Right kidney (tissue), 9 donors: ENCODE measurements at places on chromosomes 1 and 21.

DNA sequence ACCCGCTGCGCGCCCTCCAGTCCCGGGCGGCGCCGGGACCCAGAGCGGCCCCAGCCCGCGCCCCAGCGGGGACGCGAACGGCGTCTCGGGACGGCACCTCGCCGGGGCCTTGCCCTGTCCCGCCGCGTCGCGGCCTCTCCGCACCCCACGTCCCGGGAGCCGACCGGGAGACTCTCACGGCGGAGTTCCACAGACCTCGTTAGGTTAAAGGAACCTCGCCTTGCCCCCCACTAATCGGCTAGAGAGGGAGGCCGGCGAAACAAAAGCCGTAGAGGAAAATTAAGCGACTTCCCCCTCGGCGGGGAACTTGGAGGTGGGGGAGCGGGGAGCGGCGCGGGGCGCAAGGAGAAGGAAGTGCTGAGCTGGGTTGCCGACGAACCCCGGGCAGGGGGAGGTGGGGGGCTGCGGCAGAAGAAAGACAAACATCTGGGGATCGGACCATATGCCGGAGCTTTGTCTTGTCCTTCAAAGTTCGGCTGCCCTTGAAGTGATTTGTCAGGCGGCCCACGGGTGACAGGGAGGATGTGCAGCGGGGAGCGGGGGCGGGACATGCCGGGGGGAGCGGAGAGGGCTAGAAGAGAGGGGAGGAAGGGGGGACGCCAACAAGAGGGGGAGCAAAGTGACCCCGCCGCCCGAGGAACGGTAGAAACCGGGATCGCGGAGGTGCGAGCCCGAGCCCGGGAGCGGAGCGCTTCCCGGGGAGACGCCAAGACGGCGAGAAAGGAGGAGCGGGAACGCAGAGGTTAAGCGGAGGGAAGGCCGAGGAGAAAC is 120.0 kb upstream of the RRP15 start:
- DNase-seq: no peak

- DNase-seq: no peak
Observed at GRCh38 chr1:39694026-39694425, 2.8 kb upstream of the HPCAL4 start.

- DNase-seq: no peak
Observed at GRCh38 chr1:205118752-205119151, 3.0 kb downstream of the RBBP5 start.

- DNase-seq: peak; percentile 80
Observed at GRCh38 chr1:156160743-156161171, 7.4 kb downstream of the SEMA4A start.

DNA sequence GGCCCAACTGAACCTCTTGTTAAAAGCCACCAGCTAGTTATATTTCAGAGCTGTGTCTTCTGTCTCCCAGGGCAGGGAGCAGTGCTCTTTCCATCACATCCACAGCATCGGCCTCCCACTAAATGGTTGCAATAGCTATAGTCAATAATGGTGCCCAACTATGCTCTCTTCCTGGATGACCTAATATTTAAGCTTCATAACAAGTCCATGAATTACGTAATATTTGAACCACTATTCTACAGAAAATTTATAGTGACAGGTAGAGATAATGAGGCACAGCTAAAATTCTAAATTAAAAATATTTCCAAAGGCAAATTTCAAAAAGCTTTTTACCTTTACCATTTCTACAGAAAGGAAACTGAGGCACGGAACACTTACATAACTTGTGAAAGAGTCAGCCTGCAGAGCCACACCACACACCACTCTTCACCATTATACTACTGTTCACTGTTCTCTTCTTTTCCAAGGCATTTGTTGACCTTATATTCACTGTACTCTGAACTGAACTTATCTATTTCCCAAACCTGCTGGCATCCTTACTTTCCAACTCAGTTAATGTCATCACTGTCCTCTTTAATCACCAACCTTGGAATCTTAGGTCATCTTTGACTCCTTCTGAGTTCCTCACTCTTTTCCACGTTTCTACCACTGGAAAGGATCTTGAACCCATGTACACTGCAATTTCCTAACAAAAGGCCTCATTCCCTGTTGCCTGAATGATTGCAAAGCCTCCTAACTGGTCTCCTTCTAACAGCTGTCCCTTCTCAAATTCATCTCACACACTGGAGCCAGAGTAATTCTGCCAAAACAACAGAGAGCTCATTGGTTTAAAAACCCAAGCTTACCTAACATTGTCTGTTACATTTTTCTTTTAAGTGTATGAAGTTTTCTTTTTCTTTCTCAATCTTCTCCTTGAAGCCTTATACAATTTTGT is 85.5 kb downstream of the DDAH1 start:
- DNase-seq: no peak

- DNase-seq: no peak
Observed at GRCh38 chr1:64019818-64020217, 183.6 kb upstream of the UBE2U start.

DNA sequence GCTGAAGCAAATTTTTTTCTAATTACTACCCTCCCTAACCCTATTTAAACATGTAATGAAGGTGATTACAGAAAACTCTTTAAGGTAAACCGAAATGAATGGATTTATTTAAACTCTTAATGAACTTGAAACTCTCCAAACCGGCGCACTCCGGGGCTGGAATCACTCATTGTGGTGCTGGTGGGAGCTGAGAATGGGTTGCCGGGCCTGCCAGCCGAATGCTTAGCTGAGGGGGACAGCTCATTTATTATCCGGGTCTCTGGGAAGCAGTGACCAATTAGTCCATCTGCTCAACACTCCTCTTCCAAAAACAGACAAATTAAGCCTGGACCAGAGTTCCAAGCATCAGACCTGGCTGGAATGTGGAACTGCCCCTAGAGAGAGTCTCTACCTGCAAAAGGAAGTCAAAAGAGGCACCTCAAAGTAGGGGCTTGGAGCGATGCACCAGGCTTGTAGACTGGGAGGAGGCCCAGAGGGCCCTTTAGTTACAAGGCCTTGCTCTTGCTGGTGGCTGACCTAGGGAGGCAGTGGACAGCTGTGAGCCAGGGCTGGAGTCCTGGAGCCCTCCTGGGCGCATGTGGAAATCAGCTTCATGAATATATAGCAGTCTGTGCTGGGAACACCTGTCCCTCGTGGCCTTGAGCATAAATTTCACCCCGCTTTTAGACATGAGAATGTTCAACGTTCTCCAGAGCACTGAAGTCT is 320.7 kb downstream of the AJAP1 start:
- DNase-seq: no peak

- no peak for DNase-seq
Observed at GRCh38 chr1:91098299-91098906, 76.6 kb upstream of the ZNF644 start.

- DNase-seq: no peak
Observed at GRCh38 chr1:184914149-184914548, 60.2 kb downstream of the NIBAN1 start.

GRCh38 chr1:61819421-61819820 is 77.1 kb downstream of the PATJ start:
- no peak for DNase-seq

GRCh38 chr1:75327395-75327794 is 193.2 kb downstream of the LHX8 start:
- no peak for DNase-seq

GRCh38 chr1:112589766-112590165 is 29.2 kb downstream of the ST7L start:
- no peak for DNase-seq

DNA sequence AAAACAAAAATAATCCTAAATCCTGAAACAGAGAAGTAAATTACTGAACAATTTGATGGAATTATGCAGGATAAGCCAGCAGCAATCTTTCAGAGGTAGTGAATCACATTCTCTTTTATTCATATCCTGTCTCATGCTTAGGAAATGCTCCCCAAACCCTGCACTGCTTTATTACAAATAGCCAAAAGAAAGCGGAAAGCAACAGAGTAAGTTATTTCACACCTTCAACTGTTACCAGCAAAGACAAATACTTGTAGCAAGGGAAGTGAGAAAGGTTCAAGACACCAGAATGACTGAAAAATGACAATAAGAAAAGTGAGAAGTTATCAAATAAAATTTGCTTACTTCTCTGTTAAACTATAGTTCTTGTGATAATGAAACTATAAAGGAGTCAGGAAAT is 6.2 kb downstream of the ZRANB2 start:
- DNase-seq: no peak

DNA sequence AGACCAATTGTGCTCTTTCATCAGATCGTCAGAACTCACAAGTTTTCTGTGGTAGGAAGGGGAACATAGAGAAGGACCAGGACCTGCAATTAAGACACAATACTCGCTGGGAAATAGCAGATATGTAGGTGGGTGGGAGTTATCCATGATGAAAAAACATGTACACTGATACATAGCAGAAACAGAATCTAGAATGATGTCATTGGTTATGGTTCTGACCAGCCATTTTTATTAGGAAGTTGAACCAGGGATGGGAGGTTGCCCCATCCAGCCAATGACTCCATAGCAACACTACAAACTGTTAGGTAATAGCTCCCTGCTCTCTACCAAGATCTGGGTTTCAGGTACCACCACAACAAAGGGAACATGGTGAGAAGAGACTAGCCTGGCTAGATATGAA is 393.5 kb upstream of the PBX1 start:
- no peak for DNase-seq

DNA sequence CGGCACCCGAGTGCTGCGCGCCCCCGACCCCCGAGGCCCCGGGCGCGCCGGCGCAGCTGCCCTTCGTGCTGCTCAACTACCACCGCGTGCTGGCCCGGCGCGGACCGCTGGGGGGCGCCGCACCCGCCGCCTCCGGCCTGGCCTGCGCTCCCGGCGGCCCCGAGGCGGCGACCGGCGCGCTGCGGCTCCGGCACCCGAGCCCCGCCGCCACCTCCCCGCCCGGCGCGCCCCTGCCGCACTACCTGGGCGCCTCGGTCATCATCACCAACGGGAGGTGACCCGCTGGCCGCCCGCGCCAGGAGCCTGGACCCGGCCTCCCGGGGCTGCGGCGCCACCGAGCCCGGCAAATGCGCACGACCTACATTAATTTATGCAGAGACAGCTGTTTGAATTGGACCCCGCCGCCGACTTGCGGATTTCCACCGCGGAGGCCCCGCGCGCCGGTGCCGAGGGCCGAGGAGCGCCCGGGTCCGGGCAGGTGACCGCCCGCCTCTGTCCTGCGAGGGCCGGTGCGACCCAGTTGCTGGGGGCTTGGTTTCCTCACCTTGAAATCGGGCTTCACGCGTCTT is 49.0 kb downstream of the SIM2 start:
- peak; percentile 75 for DNase-seq

GRCh38 chr1:5753549-5754421 is 238.4 kb downstream of the NPHP4 start:
- DNase-seq: no peak

- no peak for DNase-seq
Observed at GRCh38 chr21:32735524-32735923, 7.7 kb upstream of the SYNJ1 start.

GRCh38 chr1:28296401-28297261 is 32.2 kb upstream of the MED18 start:
- DNase-seq: peak; percentile 65

DNA sequence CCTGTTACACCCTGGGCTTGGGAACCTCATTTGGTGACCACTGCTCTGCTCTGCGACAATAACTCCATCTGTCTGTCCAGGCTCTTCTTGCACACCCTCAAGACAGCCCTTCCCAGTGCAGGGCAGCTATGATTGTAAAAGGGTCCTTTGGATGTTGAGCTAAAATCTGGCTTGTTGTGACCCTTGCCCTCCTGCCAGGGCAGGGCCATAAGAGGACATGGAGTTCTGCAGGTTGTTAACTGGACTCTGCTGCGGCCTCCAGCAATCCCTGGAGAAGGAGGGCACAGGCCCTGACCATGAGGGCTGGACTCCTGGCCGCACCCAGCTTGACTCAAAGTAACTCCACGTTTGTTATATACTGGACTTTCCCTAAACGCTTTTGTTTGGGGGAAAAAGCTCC is 41.2 kb downstream of the DHCR24 start:
- DNase-seq: no peak

GRCh38 chr1:164760569-164760968 is 201.6 kb downstream of the PBX1 start:
- DNase-seq: no peak

DNA sequence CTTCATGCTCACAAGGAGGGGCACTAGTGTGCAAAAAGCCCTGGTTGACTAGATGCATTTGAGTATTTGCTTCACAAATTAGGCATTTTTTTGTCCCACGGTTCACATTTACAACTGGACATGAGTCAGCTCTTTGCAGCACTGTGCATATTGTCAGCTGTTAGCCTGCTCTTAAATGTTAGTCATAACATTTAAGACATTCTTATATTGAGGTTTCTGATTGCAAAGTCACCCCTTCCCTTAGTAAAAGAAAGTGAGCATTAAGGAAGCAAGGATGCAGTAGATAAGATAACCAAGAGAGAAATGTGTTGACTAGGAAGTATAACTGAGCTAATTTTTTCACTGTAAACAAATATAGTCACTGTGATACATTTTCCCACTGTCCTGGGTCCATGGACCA is 132.6 kb upstream of the CTTNBP2NL start:
- no peak for DNase-seq

DNA sequence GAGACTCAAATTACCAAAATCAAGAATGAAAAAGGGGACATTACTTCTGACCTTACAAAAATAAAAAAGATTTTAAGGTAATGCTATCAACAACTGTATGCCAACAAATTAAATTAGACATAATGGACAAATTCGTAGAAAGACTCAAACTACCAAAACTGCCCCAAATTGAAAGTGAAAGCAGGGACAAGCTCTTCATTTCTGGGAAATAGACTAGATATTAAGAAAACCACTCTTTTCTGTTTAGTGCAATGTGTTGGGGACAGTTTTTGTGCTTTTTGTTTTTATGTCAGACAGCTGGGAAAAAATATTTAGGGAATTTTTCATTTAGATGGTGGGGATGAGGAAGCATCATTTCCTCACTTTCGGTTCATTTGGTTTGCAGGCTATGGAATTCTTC is 4.9 kb upstream of the GBP1 start:
- DNase-seq: no peak

GRCh38 chr1:246588159-246588721 is 22.0 kb downstream of the CNST start:
- no peak for DNase-seq

GRCh38 chr1:16340673-16341072 is 11.6 kb downstream of the FBXO42 start:
- DNase-seq: no peak

DNA sequence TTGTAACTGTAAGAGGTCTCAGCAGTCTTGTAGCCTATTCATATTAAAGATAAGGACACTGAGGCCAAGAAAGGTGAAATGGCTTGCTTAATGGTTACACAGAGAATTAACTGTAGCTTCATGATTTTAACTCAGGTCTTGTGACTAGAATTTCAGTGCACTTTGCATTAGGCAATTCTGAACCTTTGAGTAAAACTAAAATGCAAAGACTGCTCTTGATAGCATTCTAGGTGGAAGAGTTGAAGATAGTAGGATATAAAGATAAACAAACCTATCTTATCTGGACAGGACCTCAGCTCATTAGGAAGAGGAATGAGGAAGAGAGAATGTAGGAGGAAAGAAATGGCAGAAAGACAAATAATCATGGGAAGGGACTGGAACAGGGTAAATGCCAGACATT is 68.6 kb upstream of the RGL1 start:
- DNase-seq: no peak

DNA sequence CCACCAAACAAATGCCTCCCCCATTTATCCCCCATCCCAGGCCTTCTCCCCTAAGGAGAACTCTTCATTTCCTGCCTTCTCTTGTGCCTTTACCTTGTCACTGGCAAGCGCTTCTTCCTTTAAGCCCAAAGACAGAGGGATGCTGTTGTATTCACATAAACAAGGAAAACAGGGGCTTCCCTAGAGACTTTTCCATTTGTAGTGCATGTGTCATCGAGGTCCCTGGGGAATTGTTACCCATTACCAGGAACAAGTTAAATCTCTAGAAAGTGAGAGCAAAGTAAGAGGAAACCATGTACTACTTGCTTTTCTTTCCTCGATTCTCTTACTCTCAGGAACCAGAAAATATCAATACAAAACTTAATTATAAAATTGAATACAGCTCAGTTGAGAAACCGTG is 114.4 kb upstream of the DPT start:
- no peak for DNase-seq
